AG10803 (cell line): ENCODE measurements at places on chromosomes 1 and 21.

DNA sequence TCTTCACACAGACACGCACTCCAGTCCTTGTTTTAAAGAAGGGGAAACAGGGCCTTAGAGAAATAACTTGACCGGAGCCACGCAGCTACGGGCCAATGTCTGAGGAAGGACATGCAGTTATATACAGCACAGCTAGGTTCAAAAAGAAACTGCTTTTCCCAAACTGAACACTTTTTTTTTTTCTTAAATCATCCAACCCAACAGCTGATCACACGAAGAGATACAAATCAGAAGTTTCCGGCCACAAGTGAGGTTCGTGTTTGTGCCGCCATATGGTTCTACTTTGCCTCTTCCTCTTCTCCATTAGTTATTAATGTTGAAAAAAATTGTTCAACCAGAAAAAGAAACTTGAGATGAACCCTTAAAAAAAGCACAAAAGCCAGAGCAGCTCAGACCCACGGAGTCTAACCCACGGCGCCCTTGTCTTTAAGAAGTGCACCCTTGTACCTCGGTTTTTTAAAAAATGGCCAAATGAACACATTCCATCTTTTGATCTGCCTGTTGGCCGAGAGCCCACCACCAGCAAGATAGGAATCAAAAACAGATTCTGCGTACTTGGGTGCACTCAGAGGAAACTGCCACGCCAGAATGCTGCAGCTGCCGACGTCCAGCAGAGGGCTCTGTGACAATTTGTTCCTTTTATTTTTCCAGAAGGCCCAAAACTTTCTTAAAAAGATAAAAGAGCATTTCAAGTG, 78.9 kb downstream of the SLC66A1 start:
- peak; percentile 92 for DNase-seq

DNA sequence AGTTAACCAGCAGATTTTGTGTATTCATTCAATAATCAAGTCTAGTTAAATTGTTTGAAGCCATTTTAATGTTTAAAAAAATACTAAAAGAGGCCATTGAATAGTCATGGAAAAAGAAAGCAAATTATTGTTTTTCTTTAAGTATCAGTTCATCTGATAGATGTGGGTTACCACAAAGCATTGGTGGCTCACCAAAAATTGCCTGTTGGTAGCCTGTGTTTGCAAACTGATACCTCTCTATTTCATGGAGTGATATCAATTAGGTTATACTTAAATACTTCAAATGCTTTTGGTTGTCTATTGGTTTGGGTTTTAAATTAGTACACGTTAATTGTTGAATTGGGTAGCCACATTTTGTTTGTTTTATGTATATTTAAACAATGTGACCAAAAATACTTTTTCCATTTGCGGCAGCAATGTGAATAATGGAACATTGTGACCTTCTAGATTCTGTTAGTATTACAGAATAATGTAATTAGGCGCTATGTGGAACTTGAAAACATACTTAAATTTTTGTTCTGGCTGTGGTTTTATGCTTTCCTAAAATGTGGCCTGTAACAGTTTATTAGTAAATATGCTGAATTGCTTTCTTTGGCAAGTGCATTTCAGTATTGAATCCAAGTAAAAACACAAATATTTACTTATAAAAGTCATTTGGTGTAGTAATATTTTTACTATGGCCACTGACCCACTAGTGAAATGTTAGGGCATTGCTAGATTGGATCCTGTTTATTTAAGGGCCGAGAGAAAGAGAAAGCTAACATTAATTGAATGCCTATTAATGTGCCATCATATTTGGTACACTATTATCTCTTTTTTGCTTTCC, 37.1 kb upstream of the NBL1 start:
- peak; percentile 52 for DNase-seq

GRCh38 chr1:85555867-85556573, 24.5 kb upstream of the CCN1 start:
- DNase-seq, result no peak

DNA sequence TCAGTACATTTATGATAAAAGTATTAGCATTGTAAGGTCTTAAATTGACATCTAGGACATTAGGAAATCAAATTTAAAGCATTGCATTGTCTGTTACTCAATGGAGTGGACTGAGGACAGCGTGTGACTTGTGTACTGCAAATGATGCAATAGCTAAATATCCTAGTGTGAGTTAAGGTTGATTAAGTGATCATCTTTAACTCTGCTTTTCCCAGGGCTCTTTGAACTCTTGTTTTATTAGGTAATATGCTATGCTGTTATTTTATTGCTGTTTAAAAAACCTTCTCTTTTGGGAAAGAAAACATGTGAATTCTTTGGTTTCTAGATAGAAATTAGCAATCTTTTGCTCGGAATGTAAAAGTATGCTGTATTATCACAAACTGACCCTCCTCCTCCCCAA, 38.6 kb downstream of the NFIA start:
- peak; percentile 54 for DNase-seq

GRCh38 chr1:29062157-29062942, 61.4 kb downstream of the TMEM200B start:
- DNase-seq, result no peak

- DNase-seq, result peak; percentile 57
Measured at GRCh38 chr1:185813401-185813979, 79.3 kb downstream of the HMCN1 start.

DNA sequence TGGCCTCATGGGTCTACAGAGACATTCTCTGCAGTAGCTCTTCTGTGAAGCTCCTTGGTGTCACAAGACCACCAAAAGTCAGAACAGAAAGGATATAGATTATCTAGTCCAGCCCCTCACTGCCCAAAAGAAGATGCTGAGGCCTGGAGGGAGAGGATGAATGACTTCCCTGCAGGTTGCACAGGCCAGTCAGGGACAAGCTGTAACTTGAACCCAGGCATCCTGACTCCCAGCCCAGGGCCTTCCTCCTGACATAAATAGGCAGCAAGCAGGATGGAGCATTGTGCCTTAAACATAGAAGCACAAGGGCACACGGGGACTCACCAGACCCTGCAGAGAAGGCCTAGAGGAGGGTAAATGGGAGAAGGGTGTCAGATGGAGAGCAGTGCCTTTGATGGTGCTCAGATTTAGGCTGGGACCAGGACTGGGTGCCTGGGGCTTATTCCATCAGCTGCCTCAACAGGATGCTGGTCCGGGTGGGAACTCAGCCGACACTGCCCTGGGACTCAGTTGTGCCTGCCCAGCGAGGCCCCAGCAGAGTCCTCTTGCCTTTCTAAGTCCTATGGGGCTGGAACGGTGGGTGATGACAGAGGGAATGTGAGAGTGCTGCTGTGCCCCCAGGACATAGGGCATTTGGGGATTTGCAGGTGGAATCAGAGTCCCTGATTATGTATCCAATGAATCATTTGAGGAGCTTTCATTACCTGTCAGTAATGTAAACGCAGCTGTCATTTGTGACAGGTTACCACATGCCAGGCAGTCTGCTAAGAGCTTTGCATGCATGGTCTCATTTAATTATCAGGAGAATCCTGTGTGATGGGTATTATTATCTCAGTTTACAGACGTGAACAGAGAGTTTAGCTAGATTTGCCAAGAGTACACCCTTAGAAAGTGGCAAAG, 13.2 kb downstream of the S100A7A start:
- no peak for DNase-seq

- DNase-seq, result no peak
Measured at GRCh38 chr1:21955058-21955457, 17.9 kb upstream of the HSPG2 start.

DNA sequence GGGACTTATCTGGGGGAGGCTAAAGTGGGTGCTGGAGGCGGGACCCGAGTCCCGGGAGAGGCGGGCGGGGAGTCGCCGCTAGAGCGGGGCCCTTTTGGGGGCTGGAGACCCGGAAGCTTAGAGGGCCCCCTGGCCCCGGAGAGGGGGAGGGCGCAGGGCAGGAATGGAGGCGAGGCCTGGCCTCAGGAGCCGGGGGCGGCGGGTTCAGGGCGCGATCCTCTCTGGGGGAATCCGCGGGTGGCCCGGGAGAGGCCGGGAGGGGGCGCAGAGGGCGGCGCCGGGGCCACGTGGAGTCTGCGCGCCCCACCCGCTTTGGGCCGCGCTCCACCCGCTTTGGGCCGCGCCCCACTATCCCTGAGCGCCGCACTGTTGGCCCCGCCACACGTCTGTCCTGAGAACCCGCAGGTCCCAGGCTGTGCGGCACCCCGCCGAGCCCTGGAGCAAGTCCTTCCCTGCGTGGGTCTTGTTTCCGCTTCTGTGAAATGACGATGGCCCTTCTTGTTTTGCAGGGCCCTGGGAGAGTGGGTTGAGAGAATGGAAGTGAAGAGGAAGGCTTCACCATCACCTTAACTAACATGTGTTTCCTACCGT, 84.4 kb downstream of the NKAIN1 start:
- DNase-seq, result peak; percentile 64

- DNase-seq, result no peak
Measured at GRCh38 chr21:33219954-33220353, 9.8 kb upstream of the IFNAR2 start.

DNA sequence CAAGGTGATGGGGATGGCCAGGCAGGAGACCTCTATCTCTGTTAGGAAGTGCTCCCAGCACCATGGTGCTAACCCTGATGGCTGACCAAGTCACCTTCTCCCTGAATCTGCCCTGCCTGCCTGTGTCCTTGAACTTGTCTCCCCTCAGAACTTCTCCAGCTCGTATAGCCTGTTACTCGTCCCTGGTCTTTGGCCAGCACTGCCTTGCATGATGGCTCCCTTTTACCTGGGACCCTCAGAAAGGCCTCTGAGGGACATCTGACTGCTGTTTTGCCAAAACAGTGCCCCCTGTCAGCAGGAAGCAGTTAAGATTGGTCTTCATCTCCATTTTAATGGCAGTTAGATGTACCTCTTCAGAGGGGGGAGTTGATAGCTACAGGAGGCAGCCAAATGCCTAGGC, 148.3 kb downstream of the RHOU start:
- DNase-seq, result no peak

DNA sequence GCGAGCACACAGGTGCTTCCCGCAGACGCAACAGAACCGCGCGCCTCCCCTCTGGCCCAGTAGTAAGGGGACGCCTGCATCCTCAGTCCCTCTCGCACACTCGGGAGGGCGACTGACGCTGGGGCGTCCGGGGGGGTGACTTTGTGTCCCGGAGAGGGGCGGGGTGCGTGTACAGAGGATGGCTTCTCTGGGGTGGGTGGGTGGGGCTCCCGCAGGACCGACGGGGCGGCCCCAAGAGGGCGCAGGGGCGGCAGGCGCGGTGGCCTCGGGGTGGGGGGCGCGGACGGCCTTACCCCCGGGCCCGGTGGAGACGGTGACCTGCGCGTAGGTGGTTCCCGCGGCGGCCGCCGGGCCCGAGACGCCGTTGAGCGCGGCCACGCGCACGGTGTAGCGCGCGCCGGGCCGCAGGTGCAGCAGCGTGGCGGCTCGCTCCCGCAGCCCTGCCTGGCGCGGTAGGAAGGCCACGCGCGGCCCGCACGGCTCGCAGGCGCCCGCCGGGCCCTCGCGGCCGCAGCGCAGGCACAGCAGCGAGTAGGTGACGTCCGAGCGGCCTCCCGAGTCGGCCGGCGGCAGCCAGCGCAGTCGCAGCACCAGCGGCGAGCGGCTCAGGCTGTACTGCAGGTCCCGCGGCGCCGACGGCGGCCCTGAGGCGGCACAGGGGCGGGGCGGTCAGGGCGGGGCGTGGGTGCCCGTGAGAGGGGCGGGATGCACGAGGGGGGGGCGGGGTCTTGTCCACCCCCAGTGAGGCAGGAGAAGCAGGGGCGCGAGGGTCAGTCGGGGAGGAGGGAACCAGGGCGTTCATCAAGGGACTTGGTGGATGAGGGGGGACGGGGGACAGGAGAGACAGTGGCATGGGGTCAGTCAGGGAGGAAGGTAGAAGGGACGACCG, 12.1 kb downstream of the EPHA10 start:
- DNase-seq, result no peak

DNA sequence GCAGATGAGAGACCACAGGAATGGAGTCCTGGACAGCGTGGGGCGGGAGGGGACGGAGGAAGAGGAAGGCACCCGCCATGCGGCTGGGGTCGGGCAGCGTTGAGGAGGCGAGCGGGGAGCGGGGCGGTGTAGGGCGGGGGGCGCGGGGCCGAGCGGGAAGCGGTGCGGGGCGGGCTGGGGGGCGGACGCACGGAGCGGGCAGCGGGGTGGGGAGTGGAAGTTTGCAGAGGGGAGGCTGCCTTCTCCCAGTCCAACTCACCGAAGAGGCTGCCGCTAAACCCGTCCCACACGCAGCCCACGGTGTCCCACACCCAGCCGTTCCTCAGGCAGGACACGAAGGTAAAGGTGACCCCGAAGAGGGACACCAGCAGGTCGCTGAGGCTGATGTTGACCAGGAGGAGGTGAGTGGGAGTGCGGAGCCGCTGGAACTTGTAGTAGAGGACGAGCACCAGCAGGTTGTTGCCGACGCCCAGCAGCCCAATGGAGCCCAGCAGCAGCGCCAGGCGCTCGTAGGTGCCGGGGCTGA, 483 bp downstream of the CHML start:
- peak; percentile 27 for DNase-seq

GRCh38 chr1:168136709-168137514, at the start of gene GPR161:
Gene GPR161 (minus strand): TSS chr1:168136930. CDS start chr1:168104850, 32,080 bp downstream.
- peak; percentile 34 for DNase-seq

DNA sequence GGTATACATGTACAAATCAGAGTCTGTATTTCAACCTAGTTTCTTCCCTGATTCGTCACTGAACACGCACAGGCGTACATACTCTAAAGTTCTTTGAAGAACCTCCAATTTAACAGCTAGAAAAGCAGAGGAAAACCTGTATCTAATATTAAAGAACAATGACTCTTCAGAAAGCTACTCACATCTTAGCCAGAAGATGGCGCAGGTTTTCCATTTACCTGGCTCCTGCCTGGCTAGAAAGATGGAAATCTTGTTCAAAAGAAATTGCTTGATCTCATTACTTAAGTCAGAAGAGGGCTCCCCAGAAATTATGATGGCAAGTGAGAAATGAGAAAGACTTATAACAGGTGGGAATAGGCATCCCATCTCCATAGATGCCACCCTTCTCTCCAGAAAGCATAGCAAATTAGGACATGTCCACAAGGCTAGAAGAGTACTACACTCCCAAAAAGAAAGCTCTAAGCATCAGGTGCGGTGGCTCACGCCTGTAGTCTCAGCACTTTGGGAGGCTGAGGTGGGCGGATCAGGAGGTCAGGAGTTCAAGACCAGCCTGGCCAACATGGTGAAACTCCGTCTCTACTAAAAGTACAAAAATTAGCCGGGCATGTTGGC, 19.0 kb upstream of the L1TD1 start:
- peak; percentile 43 for DNase-seq

DNA sequence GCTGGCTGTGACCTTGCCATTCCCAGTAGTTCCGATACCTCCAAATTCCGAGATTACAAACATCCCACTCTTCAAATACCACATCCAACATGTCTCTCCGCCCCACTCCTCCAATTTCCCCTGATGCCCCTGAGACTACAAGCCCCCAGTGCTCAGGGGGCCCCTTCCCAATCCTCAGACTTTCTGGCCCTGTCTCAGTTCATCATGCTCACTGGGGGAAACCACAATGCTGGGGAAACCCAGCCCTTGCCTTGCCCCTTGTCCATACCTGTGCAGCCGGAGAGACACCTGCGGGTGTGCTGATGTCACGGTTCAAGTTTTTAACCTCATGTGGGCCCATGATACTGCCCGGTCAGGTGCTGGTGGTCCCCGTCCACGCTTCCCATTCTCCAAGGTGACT, 226.6 kb downstream of the CAMTA1 start:
- DNase-seq, result no peak

GRCh38 chr1:173768827-173769226, 54.0 kb downstream of the KLHL20 start:
- DNase-seq, result no peak
